ENCODE measurements at places on chromosomes 3 and 15.
A peak's percentile ranks its signal among the peaks of the same experiment; 100 is the strongest.

DNA sequence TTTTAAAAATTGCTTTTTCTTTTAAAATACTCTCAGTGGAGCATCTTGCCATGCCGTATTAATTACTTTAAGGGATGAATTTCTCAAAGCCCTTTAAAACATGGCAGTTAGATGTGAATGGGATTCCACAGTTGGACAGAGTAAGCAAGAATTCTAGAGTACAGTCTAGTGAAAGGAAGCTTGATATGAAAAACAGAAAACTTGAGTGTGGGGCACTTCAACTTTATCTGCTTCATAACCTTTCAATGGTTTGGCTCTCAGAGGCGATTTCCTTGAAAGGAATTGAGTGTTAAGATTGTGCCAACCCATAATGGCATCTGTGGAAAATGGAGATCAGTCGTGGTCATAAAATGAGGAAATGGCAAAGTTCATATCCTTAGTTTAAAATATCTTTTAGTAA lies 127.7 kb upstream of the SAMMSON start:
- DNase-seq: no peak

GRCh38 chr3:18301781-18302180 lies 123.4 kb downstream of the SATB1 start:
- no peak for DNase-seq

- peak; percentile 86 for DNase-seq
Observed at GRCh38 chr15:88274553-88275460, 18.3 kb upstream of the NTRK3 start.

DNA sequence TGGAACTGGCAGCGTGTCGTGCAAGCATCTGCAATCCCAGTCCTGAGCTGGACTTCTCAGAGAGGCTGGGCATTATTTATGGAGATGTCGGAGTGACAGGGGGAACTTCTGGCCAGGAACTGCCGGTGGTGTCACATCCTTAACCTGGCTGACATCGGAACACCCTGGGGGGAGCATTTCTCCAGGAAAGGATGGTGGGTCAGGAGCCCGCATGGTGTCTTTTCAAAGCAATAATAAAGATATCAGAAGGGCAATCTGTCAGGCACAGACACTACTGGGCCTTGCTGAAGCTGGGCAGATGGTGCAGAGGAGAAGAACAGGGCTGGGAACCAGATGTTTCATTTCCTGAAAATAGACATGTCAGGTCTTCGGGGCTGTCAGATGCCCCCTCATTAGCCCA lies 133.5 kb downstream of the WNT7A start:
- no peak for DNase-seq

DNA sequence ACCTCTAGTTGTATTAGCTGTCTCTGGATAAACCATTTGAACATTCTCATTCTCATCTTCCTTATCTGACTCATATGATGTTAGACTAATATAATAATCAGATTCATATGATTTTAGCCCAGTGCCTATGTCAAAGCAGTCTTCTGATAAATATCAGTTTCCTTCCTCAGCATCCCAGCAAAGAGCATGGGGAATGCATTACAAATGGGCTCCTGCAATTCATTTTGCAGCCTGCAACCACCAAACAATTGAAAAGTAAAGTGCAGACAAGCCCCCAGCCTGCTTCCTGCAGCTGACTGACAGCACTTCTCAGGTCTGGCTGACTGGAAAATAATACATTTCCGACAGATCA lies 78.2 kb upstream of the STAC start:
- DNase-seq: no peak

DNA sequence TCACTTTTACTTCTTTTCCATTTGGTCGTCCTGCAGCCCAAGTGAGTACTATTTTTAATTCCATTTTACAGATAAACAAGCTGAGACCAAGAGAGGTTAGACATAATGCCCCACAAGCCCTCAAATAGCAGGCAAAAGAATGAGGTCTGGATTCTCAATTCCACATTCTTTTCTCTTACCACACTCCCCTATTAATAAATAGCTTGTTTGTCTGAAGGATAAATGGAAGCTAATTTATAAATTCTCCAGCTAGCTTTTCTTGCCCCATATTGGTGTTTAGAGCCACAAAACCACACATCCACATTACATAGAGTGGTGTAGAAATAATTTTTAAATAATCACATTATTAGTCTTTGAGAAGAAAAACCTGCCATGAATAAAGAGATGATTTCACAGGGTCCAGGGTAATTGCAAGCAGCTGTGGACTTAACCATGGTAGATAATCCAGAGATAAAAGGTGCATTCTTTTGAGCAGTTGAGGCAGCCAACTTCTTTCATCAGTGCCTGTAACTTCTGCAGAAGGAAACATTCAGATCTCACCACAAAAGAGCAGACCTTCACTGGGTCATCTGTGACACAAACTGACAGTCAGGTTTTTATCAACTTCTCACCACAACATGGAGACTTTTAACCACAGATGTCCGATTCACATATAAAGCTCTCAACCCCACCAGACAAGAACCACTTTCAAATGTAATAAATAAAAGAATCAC lies 313.4 kb upstream of the STT3B start:
- no peak for DNase-seq

- DNase-seq: no peak
Observed at GRCh38 chr3:160851629-160852210, 95.7 kb downstream of the PPM1L start.

- DNase-seq: no peak
Observed at GRCh38 chr3:42019144-42019952, 57.4 kb upstream of the ULK4 start.

- DNase-seq: no peak
Observed at GRCh38 chr3:177842743-177843734, 645.8 kb upstream of the TBL1XR1 start.
